ENCODE measurements at places on chromosomes 7 and 10. TPM values are rescaled to one million over a fixed set of nuclear protein-coding genes. Genes with fewer than 3 reads are reported as not detected.

Gene CYP2E1
- total RNA-seq, result 2.3 TPM

Gene SPOCK2
- 8.5 TPM for total RNA-seq

DNA sequence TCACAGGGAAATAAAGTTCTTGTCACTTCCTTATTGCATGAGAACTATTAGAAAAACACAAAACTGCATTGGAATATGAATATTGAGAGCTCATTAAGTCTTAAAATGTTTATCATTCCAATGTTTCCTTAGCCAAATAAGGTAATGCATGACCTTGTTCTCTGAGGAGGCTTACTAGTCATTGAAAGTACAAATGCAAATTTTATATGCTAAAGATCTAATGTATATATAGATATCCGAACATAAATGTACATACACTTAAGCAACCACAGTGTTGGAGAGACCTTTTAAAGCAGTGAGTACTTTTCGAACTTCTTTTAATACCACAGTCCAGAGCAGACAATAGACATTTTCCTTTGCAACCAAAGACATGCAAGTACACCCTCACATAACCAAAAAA is 96.1 kb downstream of the RELN start:
- no peak for DNase-seq

GRCh38 chr7:87151729-87152111 is 533 bp upstream of the DMTF1 start:
- DNase-seq, result no peak

DNA sequence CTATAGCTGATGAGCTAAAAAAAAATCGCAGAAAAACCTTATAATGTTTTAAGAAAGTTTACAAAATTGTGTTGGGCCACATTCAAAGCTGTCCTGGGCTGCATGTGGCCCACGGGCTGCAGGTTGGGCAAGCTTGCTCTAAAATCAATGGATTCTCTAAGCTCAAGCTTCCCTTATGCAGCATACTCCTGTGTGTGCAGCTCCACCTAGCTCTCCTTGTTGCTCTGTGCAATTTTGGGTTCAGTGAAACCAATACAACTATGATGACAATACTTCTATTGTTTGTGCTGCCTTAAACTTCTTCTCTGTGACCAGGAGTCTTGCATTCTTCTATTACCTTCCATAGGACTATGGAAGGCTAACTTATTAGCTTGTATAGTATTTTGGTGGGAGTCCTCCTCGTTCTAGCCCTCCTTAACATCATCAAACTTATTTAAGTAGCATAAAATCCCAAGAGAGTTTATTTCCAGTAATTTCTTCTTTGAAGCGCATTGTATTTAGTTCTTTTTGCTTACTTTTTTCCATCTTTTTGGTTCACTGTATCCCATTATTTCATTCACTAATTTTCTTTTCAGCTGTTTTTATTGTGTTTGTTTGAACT is 170.9 kb upstream of the SMIM30 start:
- DNase-seq, result no peak
